Right lobe of liver (tissue), 6 donors: ENCODE measurements at places on chromosomes 2 and 18. TPM values are rescaled to one million over a fixed set of nuclear protein-coding genes. Genes with fewer than 3 reads are reported as not detected.

Gene ZAP70
- 0.74 TPM for total RNA-seq

Gene CYTIP
- 6.0 TPM for total RNA-seq

Gene C2orf92
- total RNA-seq, result 4.2 TPM

Gene PGAP1
- 3.5 TPM for total RNA-seq

- no peak for DNase-seq
Observed at GRCh38 chr18:14086458-14087231, 45.6 kb downstream of the ZNF519 start.

GRCh38 chr2:191149391-191149790 is 1.4 kb downstream of the STAT4 start:
- no peak for DNase-seq

GRCh38 chr2:100041385-100041784 is 101.0 kb downstream of the AFF3 start:
- DNase-seq, result no peak

GRCh38 chr18:42413870-42414269 is 458.8 kb downstream of the PIK3C3 start:
- no peak for DNase-seq

DNA sequence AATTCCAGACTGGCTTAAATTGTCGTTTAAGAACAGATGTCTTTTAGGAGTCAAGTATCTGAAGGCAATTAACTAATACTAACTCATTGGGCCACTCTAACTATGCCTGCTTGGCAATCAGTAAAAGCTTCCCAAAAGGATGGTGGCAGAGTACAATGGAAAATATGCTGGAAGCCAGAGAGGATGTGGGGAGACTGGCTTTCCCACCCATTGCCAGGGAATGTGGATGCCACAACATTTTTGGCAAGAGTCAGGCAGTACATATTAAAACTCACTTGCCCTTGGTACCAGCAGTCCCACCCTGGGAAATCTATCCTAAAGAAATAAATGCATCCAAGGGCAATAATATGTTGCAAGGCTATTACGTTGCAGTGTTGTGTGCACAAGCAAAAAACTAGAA is 74.0 kb upstream of the FZD7 start:
- no peak for DNase-seq

DNA sequence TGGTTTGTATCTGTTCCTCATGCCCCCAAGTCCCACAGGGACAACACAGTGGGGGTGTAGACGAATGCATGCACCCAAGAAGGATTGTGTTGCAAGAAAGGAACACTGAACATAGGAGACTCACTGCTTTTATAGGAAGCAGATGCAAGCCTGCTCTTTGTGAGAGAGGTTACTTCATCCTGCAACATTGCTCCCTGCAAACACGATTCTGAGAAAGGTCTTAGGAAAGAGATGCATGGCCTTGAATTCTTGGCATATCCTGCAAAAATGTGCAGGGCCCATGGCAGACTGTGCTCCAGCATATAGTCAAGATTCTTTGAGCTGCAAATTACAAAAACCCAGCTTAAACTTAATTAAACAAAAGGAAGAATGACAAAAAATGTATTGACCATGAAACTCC is 312.2 kb upstream of the MGAT5 start:
- no peak for DNase-seq

DNA sequence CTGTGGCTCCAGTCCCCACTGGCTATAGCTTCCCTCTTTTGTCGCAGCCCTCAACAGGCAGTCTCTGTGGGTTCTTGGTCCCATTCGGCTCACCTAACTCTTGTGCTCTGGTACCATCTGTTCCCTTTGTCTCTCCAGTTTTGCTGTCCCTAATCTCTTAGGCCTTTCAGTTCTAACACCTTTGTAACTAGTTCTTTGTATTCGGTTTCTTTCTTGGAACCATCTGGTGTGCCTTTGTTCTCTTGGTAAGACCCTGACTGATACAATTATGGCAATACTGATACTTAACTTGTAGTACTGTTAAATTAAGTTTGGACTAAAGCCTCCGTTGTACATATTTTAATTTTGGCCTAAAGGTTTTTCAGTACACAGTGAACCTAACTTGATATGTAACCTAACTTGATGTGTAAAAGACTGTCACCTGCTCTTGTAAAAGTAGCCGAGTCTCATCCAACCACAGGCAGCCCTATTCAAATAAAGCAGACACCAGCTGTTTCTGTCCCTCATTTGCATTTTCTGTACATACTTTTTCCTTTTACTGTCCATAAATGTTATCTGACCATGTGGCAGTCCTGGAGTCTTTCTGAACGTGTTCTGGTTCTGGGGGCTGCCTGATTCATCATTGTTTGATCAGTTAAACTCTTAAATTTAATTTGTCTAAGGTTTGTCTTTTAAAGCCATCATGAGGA is 4.8 kb upstream of the MRPL44 start:
- DNase-seq, result no peak

- DNase-seq, result no peak
Observed at GRCh38 chr2:231522418-231523180, 7.6 kb downstream of the NMUR1 start.

- DNase-seq, result no peak
Observed at GRCh38 chr2:181805228-181806038, 86.1 kb upstream of the ITPRID2 start.

- DNase-seq, result no peak
Observed at GRCh38 chr2:6368281-6368680, 497.4 kb downstream of the CMPK2 start.

GRCh38 chr2:216485237-216485636 is 13.4 kb upstream of the RPL37A start:
- no peak for DNase-seq

Gene PLEK
- 14.8 TPM for total RNA-seq

DNA sequence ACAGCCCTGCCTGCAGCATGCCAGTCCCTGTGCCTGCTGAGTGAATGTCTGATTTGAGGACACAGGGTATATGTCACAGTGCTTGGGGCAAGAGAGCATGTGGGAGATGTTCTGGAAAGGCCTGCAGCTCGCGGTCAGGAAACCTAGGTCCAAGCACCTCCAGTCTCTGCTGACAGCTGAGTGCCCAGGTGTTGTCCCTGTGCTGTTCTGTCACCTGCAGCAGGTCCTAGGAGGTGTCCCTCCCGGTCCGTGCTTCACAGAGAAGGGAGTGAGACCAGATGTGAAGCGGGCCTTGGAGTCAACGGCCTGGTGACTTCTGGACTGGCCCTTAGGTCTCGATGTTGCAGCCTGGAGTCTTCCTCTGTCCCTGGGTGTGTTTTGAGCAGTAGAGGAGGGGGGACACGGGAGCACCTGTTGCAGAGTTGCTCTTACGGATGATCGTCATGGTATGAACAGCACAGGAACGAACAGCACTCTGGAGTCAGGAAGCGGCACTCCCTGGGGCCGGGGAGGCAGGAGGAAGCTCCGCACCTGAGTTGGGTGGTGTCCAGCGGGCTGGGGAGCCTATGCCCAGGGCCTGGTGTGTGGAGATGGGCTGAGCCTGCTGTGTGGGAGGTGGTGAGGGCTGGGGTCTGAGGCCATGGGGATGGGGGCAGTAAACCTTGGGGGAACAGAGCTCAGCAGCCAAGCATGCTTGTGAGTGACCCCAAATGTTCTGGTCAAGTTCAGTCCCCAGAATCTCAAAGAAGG is 21.6 kb upstream of the ARHGEF4 start:
- DNase-seq, result no peak

DNA sequence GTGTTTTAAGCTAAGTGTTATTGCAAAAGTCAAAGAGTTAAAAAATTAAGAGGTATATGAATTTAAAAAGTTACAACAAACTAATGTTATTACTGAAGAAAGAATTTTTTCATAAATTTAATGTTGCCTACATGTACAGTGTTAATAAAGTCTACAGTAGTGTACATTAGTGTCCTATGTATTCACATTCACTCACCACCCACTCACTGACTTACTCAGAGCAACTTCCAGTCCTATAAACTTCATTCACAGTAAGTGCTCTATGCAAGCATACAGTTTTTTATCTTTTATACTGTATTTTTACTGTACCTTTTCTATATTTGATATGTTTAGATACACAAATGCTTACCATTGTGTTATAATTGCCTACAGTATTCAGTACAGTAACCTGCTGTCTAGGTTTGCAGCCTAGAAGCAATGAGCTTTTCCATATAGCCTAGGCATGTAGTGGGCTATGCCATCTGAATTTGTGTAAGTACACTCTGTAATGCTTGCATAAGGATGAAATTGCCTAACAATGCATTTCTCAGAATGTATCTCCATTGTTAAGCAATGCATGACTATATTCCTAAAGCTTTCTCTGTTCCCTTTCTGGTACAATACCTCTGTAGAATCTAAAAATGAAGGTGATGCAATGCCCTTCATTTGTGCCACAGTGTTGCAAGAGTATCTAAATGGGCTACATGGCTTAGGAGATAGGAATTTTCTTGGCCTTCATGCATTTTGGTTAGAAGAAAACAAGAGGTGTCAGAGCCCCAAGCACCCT is 370.8 kb upstream of the NT5C1B start:
- no peak for DNase-seq

Gene ITPRID2
- 49.4 TPM for total RNA-seq

GRCh38 chr2:172227719-172228118 is 125.0 kb upstream of the DLX2 start:
- DNase-seq, result no peak

Gene TUBA4B
- 2.0 TPM for total RNA-seq

DNA sequence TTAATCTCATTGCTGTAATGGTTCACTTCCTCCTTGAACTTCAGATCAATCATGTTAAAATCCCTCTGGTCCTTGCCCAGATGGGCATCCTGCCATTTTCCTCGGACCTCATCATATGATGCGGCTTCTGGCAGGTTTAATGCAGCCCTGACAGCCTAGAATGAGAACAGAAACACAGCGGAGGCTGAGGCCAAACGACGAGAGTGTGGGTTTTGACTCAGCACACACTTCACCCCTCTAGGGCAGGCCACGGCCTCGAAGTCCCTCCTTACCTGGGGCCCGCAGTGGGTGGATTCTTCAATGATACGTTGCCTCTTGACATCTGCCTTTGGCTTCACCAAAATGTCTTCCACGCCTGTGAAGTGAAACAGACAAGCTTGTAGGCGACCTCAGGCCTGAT is 56.8 kb downstream of the POLR1A start:
- DNase-seq, result peak; percentile 3

Gene ACTG2
- 0.39 TPM for total RNA-seq

DNA sequence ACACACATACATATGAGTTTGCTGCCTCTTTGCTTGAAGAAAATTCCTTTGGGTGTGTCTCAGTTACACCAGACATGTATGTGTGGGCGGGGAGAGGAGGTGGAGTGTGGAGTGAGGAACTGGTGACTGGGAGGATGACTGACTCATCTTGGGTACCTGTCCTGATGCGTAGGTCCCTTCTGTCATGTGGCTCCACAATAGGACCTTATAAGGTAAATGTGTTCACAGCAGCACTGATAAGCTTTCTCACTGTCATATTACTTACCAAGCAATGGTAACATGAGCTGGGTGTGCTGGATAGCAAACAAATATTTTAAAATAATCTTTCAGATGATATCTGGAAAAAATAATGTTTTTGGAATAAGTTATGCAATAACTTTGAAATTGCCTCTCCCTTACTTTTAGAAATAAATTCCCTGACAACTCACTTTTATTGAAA is 45.1 kb downstream of the SLC9A2 start:
- no peak for DNase-seq

GRCh38 chr2:24231461-24231881 is 56.6 kb downstream of the FAM228A start:
- no peak for DNase-seq

DNA sequence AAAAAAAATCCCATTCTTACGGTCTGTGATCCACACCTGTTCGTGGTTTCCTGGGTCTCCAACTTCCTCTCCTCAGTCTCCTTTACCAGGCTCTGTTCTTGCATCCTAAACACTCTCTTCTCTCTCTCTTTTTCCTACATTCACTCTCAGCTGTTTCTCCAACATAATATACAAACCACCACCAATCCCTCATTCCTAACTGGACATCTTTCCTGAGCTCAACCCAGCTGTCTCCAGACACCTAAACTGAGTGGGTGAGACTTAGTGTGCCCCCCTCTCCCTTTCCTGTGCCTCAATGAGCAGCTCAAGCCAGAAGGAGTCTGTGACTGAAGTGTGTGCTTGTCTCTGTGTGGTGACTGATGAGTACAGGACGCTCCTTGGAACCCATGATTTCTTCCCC is 59.4 kb downstream of the LIPG start:
- DNase-seq, result no peak

Gene BOLL
- total RNA-seq, result not detected

DNA sequence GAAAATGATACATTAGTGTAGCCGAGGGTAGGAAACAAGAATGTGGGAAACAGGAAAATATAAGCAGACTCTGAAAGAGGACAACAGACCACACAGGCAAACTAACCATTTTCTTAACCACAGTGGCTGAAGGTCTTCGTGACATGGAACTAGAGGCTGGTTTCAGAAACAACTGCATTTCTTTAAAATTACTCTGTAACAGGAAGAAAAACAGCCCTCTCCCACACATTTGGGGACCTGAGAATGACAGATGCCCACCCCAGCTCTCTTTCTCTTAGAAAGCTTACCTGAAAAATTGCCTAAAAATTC is 13.8 kb upstream of the SLC25A52 start:
- DNase-seq, result no peak

Gene ZC3H6
- total RNA-seq, result 3.3 TPM

Gene AGXT
- total RNA-seq, result 744 TPM

Gene GPR39
- total RNA-seq, result 5.1 TPM

Gene SLC11A1
- 5.5 TPM for total RNA-seq

Gene BCL2
- total RNA-seq, result 0.73 TPM

Gene SMCHD1
- total RNA-seq, result 15.0 TPM

GRCh38 chr2:36805635-36806224 is 109.2 kb downstream of the VIT start:
- no peak for DNase-seq
